ENCODE measurements at places on chromosomes 13 and 19.

DNA sequence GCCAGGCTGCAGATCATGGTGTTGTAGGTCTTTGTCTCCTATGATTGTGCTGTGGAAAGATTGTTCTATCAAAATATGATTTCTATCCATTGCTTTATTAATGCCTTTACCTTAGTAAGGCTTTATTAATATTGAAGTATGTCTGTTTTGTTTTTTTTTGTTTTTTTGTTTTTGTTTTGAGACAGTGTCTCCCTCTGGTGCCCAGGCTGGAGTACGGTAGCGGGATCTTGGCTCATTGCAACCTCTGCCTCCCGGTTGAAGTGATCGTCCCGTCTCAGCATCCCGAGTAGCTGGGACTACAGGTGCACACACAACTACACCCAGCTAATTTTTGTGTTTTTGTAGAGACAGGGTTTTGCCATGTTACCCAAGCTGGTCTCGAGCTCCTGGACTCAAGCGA is 7.7 kb downstream of the IRGC start:
- DNase-seq: no peak

DNA sequence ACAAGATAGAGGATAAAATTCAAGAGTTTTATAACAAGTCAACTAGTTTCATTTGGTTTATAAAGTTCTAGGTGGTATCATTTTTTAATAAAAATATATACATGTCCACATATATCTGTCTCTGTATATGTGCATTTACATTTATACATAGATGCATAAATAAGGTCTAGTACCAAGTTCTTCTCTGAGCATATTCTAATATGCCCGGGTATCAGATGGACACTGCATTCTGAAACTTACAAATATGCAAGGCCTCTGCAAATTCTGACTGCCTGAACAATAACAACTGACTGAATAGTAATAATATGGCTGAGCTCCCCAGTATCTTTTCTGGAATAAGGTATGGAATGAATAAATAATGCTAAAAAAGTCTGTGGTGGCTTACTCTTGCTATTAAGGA is 304.8 kb downstream of the KLF12 start:
- no peak for DNase-seq

DNA sequence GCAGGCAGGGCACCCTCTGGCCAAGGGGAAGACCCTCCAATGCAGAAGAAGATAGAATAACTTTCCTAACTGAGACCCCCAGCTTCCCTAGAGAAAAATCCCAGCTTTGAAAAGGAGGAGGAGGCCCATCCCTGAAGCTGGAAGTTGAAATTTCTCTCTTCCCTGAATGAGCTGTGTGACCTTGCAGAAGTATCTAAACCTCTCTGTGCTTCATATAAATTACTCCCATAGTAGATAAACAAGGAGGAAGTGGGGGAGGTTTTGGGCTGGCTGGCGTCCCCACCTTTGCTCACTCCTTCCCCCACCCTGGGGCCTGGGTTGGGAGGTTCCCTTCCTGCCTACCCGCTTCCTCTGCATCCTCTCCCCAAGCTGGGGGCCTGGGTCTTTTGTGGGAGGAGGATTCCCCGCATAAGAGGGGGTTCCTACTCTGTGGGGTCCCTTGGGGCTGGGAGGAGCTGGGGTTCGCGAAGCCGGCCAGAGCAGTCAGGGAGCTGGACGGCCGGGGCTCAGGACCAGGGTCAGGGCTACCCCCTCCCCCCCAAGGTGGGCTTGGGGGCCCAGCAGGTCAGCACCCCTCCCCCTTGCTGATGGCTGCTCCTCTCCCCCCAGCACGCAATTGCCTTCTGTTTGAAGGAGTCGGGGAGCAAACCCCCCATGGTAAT is 11.7 kb downstream of the CAMSAP3 start:
- DNase-seq: no peak

DNA sequence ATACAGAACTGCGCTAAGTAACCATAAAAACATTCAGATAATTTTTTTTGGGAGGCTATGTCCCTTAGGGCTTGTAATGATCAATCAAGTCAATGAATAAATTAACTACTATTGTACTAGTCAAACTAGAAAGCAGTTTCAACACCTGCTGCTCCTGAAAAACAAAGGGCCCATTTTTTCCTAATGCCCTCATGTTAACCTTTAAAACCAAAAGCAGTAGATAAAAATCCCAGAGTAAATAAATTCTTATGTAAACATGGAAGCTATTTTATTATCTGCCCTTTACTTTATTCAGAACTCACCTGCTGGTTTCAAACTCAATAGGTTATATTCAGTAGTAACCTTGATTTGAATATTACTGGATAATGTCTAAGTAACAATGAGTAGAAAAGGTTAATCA is 159.5 kb upstream of the STARD13 start:
- no peak for DNase-seq

- no peak for DNase-seq
Measured at GRCh38 chr19:2345794-2346663, 14.0 kb upstream of the TMPRSS9 start.

DNA sequence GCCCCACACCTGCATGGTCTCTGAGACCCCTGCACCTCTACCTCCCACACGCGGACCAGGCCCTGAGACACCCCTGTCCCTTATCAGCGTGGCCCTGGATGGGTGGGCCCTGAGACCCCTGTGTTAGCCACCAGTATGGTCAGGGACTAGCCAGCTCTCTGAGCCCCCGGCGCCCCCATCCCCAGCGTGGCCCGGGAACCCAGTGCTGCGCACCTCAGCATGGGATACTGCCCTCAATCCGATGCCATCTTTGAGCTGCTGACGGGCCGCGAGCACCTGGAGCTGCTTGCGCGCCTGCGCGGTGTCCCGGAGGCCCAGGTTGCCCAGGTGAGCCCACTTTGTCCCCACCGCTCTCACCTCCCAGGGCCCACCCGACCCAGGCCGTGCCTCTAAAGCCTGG is 5.0 kb upstream of the ARHGAP45 start:
- DNase-seq: no peak

DNA sequence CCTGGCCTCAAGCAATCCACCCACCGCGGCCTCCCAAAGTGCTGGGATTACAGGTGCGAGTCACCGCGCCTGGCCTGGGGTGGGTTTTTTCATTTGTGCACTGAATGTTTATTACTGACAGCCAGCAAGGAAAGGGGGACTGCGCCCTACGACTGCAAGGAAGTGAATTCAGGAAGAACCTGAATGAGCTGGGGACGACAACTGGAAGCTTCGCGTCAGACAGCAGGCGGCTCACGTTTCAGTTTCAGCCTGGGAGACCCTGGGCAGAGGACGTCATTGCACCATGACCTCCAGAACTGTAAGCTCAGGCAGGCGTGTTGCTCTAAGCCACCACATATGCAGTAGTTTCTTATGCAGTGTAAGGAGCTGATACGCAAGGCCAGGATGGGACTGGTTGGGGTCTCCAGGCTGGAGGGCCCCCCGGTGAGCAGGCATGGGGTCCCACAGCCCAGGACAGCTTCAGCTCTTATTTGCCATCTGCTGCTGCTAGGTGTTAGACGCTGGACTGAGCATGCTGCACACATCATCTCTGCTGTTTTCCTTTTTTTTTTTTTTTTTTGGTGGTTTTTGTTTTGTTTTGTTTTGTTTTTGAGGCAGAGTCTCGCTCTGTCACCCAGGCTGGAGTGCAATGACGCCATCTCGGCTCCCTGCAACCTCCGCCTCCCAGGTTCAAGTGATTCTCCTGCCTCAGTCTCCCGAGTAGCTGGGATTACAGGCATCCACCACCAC is 66.6 kb downstream of the GADD45B start:
- DNase-seq: no peak

DNA sequence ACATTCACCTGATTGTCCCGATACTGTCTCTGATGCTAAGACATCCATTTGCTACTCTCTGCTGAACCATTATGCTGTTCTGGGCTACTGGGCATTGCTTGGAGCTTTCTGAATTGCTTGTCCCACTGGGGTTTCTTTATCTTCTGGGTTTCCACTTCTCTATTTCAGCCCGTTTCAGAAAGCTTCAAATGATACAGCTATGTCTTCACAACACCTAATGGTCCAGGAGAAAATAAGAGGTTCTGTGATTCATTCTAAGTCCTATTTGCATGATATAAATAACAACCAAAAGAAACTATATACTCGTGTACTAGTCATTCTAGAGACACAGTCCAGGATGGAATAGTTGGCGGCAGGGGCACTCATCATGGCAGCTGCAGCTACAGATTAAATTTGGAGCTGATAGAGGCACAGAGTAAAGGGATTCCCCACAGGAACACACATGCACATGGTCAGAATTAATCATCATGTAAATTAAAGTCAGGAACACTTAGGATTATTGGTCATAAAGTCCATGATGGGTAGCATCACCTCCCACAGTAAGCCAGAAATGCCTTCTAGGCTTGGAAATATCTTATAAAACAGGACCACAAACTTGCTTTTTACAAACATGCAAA is 33.3 kb upstream of the SCEL start:
- DNase-seq: no peak

GRCh38 chr19:33690378-33691029 is 68.8 kb downstream of the CHST8 start:
- DNase-seq: no peak

GRCh38 chr13:91955546-91956355 is 557.3 kb downstream of the GPC5 start:
- DNase-seq: no peak
